Pons (tissue), 1 donor: ENCODE measurements at places on chromosomes 4 and X.
A peak's percentile ranks its signal among the peaks of the same experiment; 100 is the strongest.

GRCh38 chrX:44828008-44828605 is 15.7 kb upstream of the DUSP21 start:
- no peak for DNase-seq

GRCh38 chrX:350148-350533 is 31.5 kb upstream of the GTPBP6 start:
- no peak for DNase-seq

DNA sequence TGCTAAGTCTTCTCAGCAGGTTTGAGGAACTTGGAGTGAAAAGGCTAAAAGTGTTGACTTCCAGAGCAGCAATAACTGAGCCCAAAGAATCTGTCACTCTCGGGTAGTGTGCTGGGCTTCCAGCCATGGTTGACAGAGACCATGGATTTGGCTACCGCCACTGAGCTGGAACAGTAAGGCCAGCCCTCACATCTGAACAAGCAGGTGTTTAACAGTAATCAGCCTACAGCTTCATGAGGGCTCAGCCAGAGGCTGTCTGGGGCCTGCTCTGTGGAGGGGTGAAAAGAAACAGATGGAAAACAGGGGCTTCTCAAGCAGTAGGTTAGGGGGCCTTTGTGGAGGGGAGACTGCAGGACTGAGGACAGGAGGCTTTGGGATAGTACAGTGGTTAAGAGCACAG is 14.9 kb downstream of the RASL11B start:
- no peak for DNase-seq

GRCh38 chr4:113539408-113539807 is 222.1 kb downstream of the CAMK2D start:
- no peak for DNase-seq

GRCh38 chr4:61820136-61820535 is 620.0 kb downstream of the ADGRL3 start:
- no peak for DNase-seq

- no peak for DNase-seq
These were observed 100.2 kb upstream of the CXCL13 start for GRCh38 chr4:77505275-77505957.

GRCh38 chr4:45751877-45752530 is 371.9 kb downstream of the GABRG1 start:
- DNase-seq, result no peak

DNA sequence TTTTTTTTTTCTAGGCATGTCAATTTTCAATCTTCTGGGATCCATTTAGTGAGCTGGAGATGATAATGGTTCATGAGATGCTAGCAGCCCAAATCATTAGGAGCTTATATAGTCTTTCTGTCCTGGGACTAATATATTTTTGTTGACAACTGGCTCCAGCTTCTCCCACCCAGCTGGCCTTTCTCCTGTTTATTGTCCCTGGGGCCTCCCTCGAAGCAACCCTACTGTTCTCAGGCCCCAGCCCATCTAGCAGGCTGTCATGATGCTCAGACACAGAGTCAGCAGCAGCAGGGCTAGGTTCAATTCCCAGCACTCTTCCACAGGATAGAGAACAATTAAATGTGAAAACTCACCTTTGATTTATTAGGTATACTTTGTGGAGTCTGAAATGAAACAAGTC is 127.6 kb upstream of the MID1 start:
- no peak for DNase-seq

DNA sequence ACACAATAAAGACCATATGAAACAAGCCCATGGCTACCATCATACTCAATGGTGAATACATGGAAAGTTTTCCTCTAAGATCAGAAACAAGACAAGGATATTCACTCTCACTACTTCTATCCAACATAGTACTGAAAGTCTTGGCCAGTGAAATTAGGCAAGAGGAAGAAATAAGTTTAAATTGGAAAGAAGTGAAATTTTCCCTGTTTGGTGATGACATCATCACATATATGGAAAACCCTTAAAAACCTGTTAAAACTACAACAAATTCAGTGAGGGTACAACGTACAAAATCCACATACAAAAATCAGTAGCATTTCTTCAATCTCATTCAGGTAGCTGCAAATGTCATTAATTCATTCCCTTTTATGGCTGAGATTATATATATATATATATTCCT is 164.0 kb upstream of the IRS4 start:
- no peak for DNase-seq

DNA sequence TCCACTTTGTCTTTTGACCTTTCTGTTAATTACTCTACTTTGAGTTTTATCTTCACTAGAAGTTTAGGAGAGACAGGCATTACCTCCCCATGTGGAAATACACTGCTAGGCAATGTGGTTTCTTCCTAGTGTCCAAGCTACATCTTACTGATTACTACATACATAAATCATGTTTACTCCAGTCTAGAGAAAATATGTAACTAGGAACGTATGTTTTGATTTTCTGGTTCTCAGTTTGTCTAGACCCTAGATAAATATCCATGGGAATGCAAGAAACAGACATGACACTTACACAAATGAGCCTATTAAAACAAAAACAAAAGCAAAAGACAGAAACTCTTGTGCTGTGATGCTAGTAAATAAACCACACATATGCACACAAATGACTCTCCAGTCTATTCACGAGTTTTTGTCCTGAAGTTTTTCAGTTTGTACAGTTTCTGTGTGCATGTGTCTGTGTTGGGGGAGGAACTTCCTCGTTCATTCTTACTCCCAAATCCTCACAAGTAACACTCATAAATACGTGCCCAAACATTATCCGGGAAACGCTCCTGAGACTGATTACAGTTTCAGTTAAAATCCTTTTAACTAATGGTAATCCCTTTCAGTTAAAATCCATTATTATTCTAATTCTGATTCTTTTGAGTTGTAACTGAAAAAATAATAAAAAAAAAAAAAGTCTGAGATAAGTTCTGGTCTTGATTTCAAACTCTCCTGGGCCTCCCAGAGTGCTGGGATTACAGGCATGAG is 283.5 kb upstream of the FTHL17 start:
- DNase-seq, result no peak

GRCh38 chr4:82382751-82383150 is 9.0 kb upstream of the HNRNPD start:
- DNase-seq, result no peak

DNA sequence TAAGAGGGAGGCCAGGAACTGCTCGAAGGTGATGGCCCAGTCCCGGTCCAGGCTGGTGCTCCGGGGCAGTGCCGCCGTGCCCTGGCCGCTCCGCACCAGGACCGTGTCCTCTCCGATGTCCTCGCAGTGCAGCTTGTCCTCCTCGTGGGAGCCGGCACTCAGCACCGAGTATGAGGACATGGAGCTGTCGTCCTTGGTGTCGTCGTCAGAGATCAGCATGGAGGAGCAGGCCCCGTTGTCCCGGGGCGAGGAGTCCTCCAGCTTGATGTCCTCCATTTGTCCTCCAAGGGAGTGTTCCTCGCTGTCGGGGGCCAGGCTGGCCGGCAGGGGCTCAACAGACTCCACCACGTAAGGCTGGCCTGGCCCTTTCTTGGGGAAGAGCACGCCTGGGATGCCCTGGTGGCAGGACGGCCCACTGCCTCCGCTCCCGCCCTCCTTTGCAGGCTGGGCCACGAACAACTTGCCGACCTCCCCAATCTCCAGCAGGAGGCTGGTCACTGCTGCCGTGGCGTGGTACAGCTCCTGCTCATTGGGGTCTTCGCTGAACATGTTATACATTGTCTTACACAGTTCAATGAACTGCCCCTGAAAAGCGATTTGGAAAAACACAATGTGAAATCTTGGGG is 53.7 kb upstream of the UCP1 start:
- no peak for DNase-seq

GRCh38 chr4:150264595-150265161 is 186.4 kb downstream of the DCLK2 start:
- no peak for DNase-seq

- DNase-seq, result no peak
These were observed at the start of gene HOPX for GRCh38 chr4:56681158-56681852. TSS of gene HOPX (minus strand) at chr4:56681296. CDS start at chr4:56657816, 23,480 bp downstream.

- DNase-seq, result no peak
These were observed 643.8 kb downstream of the FAT4 start for GRCh38 chr4:125958519-125958918.

- no peak for DNase-seq
These were observed 27.1 kb downstream of the CD99L2 start for GRCh38 chrX:150871341-150871811.

DNA sequence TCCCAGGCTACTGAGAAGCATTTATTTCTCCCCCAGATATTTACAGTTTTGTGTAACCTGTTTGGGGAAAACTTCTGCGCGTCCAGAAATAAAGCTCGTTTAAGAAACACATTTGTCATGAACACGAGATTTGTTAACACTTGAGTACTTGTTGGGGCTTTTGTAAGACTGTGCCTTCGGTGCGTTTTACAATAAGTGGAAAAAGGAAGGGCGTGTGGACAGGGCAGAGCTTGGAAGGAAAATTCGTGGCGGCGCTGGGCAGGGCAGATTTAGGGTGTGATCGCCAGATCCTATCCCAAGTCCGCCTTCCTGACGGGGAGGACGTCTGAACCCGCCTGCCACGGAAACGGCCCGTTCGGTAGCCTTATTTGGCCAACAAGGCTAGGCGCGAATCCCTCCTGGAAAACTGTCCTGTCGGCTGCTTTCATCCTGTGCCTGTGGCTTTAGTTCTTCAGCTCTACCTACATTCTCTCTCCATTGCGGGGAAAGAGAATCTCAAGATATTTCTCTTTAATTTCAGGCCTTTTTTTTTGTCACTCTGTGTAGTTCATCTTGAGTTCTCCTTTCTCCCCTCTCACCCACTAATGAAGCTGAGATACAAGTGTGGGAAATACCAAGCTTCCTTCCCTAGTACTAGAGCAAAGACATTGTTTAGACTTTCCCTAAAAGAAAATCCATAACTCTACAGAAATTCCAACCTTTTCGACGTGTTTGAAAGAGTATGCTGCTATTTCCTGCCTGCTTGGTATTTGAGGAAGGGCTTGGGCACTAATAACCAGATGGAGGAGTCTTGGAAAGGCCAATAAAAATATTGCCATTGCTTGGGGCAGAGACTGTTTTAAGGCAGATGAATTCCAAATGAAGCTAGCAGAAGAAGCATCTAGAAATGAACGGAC is 982 bp downstream of the PDLIM5 start:
- peak; percentile 52 for DNase-seq

- peak; percentile 51 for DNase-seq
These were observed 153.7 kb downstream of the APBB2 start for GRCh38 chr4:41060352-41061334.

DNA sequence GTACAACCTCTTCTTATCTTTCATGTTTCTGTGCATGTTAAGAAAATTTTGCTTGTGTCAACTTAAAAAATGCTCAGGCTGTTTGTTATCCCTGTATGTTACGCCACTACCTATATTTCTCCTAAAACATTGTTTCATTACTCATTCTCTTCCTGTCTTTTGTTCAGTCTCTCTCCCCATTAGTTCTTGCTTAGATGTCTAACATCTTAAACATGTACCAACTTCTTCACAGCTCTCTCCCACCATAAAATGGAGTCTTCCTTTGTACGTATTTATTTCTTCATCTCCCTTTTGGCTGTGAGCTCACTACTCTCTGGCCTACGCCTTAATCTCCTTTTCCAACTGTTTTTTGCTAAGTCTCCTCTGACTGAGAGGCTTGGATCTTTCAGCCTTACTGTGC is 36.4 kb downstream of the PCDH7 start:
- DNase-seq, result no peak

DNA sequence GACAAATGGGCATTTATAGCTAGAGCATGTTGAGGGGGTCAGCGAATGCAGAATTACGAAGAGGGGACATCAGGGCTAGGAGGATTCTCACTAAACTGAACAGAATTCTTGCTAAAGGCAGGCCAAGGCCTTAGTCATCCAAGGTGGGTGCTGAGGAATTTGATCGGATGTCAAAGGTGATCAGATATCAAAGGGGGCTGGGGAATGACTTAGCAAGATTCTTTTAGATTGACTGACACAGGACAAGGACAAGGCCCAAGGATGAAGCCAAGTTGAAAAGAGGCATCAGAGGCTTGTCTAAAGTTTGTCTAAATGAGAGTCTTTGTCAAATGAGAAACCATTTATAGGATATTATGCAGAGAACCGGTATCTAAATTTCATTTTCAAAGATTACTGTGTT is 9.7 kb downstream of the TMEM184C start:
- no peak for DNase-seq

DNA sequence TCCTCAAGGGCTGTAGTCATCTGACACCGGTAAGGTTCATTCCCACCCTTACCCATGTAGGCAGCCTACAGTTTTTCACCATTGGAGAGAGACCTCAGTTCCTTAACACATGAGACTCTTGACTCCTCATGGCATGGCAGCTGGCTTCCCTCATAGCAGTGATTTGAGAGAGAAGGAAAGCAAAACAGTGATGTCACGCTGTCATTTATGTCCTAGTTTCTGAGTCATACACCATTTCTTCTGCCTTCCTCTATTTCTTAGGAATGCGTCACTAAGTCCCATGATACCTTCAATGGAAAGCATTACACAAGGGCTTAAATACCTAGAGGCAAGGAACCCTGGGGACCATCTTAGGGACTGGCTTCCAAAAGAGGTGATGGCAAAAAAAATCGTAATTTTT is 226.1 kb downstream of the SPCS3 start:
- DNase-seq, result no peak

GRCh38 chr4:146349306-146349705 is 135.0 kb downstream of the REELD1 start:
- no peak for DNase-seq

GRCh38 chr4:7383266-7383665 is 51.5 kb downstream of the PSAPL1 start:
- DNase-seq, result no peak

DNA sequence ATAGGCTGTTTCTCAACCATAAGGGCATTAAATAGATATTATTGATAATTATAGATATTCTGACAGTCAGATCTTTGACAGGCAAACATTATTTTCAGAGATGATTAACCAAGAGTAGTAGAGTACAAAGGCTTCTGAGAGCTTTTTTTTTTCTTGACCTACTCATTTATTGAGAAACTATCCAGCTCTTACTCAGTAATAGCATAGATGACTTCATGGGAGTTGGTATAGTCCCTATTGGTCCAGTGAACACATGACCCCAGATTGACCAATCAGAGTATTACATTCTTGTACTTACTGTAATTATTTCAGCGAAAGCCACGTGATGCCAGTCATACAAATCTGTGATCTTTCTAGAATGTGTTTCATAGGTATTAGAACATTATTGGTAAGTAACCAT is 508.7 kb downstream of the FSTL5 start:
- no peak for DNase-seq

DNA sequence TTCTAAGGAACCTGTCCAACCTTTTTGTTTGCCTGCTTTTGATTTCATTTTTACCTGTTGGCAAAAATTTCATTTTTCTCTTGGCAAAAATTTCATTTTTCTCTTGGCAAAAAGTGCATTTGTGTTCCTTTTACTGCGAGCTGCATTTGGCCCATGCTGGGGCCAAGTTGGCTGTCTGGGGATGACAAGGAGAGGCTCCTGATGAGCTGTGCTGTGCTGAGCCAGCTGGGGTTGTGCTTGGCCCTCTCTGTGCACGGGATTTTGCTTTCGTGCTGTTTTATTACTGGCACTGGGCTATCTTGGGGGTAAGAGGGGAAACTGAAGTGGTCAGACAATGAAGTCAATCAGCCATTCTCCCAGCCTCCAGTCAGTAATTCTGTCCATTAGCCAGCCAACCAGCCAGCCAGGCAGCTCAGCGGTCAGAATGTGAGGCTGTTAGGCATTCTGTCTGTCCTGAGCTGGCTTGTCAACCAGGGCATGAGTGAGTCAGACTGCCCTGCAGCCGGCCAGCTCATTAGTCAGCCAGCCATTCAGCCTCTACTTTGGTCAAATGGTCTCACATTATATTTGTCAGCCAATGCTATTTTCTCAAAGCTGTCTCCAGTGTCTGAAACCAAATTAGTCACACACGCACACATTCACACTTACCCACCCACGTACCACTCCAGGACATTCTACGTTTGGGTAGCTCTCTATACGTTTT is 56.9 kb upstream of the PRPS1 start:
- DNase-seq, result no peak
